ENCODE measurements at places on chromosomes 6 and 20.

DNA sequence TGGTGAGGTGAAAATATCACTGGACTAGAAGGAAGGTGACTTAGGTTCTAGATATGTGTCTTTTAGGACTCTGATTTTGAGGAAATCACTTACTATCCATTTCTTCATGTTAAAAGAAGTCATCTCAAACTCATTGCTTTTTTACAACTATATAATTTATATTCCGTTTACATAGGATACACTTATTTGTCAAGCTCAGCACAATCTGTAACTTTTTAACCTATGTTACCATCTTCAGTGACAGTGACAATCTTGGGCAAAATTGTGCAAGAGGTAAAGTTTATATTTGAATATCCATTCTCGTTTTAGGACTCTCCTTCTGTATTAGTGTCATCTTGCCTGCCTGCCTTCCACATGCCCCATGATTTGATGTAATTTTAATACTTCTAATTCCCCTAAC lies 74.0 kb upstream of the FAM83B start:
- DNase-seq, result no peak

GRCh38 chr20:57570920-57571319 lies 10.0 kb downstream of the PCK1 start:
- DNase-seq, result no peak

DNA sequence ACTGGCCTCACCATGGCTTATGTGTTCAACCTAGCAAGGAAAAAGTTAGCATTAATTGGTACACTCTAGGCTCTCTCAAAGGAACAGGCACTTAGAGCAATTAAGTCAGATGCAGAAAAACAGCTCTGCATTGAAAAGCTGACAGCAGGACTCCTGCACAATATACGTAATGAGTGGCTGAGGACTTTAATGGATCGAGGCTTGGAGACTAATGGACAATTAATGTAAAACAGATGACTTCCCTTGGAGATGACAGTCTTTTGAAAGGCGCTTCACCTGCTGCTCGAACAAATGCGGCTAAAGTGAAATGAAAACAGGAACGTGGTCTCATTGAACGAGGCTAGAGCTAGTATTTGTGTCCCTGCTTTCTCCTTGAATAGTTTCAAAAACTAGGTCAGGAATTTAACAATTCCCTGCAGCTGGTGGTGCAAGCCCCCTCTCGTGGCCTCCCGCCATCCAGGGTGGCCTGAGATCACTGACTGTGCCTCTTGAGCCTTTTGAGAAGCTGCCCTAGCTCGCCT lies 137.1 kb downstream of the ELOVL4 start:
- DNase-seq, result no peak

- no peak for DNase-seq
These were observed 1.8 kb downstream of the CHRNA4 start for GRCh38 chr20:63359164-63359934.

DNA sequence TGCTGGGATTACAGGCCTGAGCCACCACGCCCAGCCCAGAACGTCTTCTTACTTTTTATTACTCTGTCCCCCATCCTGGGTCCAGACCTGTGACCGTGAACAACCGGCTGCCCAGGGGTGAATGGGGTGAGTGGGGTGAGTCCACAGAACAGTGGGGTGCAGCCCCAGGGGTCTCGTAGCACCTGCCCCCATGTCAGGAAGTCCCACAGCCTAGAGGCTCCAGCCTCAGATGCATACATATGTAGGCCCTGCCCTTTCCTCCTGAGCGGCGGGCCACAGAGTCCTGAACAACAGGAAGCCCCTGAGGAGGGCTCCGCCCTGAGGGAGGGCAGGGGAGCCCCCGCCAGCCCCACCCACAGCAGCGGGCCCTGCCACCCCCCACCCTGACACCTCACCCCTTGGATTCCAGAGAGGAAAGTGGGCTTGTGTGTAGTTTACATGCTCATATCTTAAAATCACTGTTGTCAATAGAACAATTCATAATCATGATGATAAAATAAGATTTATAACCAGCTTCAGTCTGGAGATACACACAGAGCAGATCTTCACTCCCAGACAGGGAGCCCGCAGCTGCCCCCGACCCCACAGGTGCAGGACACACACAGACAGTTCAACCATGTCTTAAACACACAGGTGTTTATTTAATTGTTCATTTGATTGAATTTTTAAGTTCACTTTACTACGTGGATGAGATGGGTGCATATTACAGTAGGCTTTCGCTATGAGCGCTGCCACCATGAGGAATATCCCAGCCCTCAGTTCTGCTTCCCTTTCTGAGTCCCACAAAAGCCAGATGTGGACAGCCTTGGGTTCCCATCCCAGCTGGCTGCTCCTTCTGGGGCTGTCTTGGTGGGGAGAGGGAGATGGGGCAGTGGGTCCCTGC lies 12.4 kb upstream of the GMEB2 start:
- DNase-seq, result no peak

- no peak for DNase-seq
These were observed 18.6 kb upstream of the SPO11 start for GRCh38 chr20:57310821-57311514.

DNA sequence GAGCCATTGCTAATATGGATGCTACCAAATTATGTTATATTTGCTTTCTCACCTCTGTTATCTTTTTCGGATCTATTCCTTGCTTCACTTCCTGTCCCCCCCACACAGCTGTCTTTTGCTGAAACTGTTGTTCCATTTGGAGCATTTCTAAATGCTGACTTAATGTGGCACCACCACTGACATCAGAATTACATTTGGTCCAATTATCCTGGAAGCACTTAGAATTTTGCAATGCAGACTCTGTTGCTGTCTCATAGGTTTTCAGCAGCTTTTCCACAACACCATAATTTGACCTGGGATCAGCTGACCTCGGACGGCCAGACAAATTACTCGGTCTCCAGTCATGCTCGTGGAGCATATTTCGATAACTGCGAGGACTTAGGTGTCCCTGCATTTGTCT lies 12.8 kb downstream of the KIAA0408 start:
- no peak for DNase-seq

- peak; percentile 50 for DNase-seq
These were observed 26.2 kb upstream of the MMP24 start for GRCh38 chr20:35200267-35200666.

- no peak for DNase-seq
These were observed 18.0 kb downstream of the ELOVL2 start for GRCh38 chr6:11025921-11026635.

DNA sequence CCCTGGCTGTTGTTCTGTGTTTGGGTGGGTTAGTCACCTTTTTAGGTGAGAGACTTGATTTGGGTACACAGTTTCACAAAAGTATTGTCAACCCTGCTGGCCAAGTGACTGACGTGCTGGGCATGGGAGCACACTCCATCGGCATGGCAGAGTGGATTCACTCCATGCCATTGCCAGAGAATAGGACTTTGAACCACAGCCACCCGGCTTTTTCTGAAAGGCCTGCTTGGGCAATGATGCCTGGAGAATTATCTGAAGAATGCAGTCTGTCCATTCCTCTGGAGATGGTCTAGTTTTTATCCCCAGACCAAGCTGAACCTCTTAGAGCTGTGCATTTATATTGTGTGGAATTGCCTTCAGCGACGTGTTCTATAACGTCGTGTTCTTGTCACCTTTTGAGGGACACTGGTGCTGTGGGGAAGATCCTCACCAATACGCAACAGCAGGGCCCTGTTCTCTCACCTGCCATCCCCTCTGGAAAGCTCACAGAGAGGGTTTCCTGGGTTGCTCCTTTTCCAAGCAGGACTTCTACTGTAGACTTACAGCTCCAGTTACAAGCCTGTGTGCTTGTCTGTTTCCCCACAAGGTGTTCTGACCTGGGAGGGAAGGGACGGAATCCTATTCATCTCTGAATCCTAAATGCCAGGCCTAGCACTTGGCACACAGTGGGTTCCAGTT lies 183.4 kb upstream of the AKAP12 start:
- DNase-seq, result no peak

GRCh38 chr20:4569092-4569491 lies 152.6 kb upstream of the PRND start:
- DNase-seq, result no peak

DNA sequence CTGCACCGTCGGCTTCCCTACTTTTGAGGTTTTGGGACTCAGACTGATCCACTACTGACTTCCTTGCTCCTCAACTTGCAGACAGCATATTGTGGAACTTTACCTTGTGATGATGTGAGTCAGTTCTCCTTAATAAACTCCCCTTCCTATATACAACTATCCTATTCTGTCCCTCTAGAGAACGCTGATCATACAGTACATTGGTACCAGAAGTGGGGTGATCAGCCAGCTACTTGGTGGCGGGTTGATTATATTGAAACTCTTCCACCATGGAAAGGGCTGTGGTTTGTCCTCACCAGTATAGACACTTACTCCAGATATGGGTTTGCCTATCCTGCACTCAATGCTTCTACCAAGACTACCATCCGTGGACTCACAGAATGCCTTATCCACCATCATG lies 7.6 kb upstream of the TAF4 start:
- no peak for DNase-seq

DNA sequence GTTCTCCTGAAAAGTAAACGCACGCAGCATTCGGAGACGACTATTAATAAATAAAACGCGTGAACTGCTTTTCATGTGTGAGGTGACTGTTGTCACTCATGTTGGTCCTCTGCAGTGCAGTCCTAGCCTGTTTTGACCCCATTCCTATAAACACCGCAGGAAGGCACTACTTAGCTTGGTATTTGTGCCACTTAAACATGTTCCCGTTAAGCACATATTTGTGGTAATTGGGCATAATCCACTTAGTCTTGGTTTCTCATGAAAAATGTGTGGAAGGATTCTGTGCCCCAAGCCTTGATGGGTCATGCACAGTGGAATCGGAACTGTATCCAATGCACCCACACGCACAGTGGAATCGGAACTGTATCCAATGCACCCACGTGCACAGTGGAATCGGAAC lies 313.9 kb downstream of the THBS2 start:
- DNase-seq, result no peak

GRCh38 chr6:90454836-90455427 lies 131.9 kb downstream of the MAP3K7 start:
- peak; percentile 22 for DNase-seq

- DNase-seq, result no peak
These were observed 1.5 kb upstream of the CITED2 start for GRCh38 chr6:139376017-139376330.

DNA sequence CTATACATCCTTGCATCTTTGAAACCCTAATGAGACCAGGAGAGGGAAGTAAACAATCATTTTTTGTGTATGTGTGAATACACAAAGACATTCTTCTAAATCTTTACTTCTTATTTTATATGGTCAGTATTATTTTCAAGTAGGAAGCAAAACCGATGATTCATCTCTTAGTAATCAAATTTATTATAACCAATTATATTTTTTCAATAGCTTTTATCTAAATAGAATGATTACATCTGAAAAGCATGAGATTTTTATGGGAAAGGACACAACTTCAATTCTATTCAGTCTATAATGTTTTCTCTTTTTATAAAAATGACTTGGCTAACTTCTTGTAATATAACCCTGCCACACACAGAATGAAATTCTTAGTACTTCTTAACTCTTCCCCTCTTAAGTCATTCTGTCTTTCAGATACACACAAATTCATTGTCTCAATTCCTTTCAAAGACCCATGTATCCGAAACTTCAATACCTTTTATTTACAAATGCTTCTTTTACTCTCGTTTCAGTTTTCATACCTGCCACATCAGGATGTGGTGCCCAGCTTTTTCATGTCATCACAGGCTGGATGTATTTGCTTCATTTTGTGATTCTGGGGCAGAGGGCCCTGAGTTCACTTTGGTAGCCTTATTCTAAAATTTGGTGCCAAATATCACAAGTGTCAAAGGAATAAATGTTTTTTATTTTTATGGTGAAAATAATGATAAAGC lies 227.0 kb downstream of the PHF3 start:
- DNase-seq, result no peak

GRCh38 chr6:104527311-104527710 lies 332.4 kb downstream of the HACE1 start:
- DNase-seq, result no peak

DNA sequence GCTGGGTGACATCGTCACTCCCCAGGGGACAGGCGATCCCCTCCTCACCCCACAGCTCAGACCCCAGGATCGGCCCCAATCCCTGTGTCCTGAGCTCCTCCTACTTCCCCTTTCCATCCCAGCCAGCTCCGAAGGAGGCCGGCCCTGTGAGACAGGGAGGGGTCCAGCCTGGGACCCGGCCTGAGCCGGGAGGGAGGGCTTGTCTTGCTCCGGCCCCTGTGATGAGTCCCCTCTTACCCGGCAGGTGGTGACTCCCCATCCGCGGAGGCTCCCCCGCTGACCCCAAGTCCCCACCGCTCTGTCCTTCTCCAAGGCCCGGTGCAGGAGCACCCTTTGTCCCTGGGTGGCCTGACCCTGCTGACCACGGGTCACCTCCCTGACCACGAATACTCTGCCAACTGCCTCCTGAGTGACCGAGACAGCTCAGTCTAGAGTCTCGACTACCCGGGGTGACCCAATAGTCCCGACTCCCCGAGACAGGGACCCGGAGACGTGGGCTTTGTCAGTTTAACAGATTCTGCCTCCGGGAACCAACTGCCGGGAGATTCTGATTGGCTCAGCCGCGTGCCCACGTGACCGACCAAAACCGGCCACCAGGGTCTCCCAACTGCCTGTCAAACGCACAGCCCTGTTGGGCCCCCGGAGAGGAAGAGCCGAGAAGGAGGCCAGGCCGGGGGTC lies 187.4 kb upstream of the PROKR2 start:
- DNase-seq, result no peak

GRCh38 chr20:23362392-23363256 lies 642 bp downstream of the GZF1 start:
- DNase-seq, result no peak

GRCh38 chr6:146598772-146599405 lies at the start of gene ADGB:
Gene ADGB, plus strand, starts transcription at chr6:146598972. Its CDS starts 69 bp downstream, at chr6:146599041.
- no peak for DNase-seq

GRCh38 chr6:51199105-51199552 lies 380.5 kb downstream of the TFAP2B start:
- no peak for DNase-seq

GRCh38 chr6:135008072-135008940 lies 46.3 kb downstream of the HBS1L start:
- DNase-seq, result no peak

DNA sequence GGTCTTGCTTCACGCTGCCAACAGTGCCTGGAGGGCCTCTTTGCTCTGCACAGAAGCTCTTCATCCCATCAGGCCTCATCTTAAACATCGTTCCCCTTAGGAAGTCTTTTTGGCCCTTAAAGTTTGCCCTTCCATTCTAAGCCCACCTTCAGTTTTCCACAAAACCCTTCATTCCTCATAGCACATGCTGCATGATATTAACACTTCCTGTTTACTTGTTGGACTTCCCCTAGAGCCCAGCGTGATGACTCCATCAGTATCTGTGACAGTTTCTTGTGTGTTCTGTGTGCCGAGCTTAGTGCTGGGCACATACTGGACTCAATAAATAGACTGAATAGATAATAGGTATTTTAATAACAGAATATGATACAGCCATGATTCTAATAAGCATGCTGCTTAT lies 2.2 kb downstream of the NT5DC1 start:
- no peak for DNase-seq

- no peak for DNase-seq
These were observed 1.1 kb upstream of the MYB start for GRCh38 chr6:135179920-135180541.

DNA sequence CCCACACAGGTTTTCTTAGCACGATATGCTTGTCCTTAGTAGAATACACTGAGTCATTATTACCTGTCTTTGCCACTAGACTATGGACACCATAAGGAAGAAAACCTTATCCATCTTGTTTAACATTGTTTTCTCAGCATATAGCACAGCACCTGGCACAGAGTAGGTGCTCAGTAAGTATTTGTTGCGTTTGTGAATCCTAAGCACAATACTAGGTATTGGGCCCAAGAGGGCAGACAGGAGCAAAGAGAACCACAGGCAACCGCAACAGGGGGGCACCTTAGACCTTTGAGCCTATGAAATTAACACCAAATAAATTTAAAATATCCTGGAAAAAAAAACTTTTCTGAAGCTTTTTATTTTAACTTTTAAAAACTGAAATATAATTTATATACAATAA lies 3.7 kb upstream of the NCOA6 start:
- no peak for DNase-seq

Data from epithelial cell of prostate (primary cell).